GM13976 (cell line): ENCODE measurements at places on chromosomes 2 and 18.

DNA sequence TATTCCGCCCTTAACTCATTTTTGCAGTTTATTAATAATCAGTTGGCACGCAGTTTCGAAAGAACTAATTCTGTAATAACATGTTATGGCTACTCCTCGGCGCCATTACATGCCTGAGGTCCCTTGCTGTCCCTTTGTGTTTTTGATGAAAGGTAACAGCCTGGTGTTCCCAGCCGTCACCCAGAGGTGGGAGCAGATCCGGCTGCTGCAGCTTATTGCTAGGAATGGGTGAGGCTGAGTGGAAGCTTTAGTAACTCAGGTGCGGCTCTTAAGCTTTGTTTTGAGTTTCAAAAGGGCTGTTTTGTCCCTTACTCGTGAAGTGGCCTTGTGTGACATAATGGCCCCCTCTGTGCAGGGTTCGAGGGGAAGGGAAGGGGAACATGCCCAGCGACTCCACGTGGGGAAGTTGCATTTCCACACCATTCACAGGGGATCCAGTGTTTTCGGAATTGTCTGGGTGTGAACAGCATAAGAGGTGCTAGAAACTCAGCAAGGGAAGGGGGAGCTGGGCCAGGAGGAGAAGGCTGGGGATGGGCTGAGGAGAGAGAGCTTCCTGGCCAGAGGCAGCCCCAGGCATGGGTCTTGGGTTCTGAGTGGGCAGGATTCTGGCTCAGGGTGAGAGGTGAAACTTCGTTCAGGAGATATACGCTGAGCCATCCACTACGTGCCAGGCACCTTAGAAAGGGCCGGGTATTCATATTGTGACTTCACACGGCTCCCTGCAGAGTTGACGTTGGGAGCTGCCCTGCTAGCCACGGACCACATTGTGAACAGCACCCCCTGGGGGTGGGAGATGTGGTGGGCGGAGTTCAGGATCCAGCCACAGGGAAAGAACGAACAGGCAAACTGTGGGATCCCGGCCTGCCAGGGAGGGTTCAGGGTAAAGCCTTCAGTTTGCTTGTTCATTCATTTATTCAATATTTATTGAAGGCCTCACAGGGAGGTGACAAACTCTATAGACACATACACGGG lies 84.4 kb downstream of the TGOLN2 start:
- DNase-seq: no peak

DNA sequence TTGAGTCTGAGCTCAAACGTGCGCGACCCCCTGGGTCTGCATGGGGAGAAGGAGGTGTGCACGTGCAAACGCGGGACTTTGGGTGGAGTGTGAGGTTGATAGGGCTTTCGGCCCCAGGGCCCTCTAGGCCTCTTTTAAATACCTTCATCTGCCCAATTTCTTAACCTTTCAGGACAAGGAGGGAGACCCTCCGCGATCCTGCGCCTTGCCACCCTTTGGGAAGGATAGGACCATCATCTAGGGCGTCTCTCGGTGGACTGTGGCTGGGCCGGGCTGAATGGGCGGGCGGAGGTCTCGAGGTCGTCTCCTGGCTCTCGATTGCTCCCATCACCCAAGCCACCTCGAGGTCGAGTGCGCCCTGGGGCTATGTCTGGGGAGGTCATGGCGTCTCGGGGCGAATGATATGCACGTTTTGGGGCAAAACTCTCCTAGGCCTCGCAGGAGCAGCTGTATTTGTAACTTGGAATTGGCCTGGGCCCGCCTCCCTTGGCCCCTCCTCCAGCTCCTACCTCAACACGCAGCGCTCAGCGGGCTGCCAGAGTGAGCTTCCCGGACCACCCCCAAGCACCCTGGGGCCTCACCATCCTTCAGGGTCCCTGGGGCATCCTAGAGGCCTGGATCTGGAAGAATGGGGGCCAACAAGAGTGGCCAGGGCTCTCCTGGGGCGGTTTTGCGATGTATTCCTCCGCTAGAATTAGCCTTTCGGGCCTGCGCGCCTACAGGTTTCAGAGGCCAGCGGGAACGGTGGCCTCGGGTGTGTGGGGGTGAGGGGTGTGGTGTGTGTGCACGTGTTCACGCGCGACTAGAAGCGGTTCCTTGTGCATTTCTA lies 8.7 kb upstream of the SIX3 start:
- DNase-seq: peak; percentile 31

DNA sequence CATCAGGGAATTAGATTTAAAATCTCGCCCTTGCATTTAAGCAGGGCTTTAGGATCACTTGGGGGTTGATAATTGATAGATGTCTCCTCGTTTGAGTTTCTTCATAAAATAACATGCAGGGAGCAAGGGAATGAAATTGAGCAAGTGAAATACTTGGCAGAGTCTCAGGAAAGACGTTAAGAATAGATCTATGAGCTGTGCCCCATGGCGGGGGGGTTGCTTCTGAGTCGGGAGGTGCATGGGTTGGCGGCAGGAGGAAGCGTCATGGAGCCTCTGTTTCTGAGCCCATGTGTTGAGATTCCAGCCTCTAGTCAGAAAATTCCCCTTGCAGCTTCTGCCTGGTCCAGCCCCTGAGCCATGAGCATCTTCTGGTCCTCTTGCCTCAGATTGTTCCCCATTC lies 82.0 kb downstream of the APOB start:
- DNase-seq: no peak

DNA sequence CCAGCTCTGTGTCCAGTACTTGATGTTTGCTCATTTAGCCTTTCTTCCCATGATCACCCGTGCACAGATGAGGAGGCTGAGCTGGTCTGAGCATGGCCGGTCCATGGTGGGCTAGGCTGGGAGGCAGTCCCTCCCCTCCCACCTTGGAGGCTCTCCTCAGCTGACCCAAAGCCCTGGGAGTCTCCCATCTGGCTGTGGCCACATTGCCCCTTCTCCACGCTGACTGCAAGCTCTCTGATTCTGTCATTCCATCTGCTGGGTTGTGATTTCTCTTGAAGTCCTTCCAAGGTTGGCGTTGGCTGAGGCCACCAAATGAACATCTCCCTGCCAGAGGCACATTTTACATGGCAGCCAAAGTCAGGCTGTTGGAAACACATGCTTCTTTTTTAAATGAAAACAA lies 44.0 kb downstream of the ACKR3 start:
- no peak for DNase-seq

DNA sequence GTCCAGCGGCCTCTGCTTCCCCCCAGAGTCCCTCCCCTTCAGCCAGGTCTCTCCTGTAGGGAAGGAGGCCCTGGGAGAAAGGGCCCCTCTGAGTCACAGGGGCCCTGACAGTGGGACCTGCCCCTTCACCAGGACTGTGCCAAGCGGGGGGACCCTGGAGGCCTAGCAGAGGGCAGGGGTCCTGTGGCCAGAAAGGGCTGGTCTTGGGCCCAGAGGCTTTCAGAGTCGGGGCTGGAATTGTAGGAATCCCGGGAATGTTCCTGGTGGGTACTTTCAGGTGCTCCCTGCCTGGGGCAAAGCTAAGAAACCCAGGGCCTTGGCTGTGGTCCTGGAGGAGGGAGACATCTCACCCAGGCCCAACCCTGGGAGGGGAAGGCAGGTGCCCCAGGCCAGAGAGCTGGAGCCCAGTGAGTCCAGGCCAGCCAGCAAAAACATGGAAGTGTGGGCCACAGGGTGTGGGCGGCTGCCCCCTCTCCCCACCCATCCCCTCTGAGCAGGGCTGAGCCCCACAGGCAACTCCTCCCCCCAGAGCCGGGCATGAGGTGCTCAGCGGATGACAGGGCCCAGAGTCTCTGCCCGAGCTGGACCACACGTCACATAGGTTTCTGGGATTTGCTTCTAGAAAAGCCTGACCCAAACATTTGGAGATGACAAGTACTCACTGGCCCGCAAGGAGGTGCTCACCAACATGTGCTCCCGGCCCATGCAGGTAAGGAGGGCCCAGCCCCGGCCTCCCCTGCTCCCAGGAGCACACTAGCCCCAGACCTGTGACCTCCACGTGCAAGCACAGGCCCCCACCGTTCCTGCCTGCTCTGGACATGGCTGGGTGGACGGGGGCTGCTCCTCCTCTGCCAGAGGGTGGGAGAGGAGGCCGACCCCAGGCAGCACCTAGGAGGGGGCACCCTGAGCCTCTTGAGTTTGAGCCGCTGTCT lies 48.2 kb upstream of the ALPP start:
- no peak for DNase-seq

- no peak for DNase-seq
These were observed 142.6 kb upstream of the LGALSL start for GRCh38 chr2:64311191-64311910.

- DNase-seq: no peak
These were observed 15.3 kb downstream of the NMUR1 start for GRCh38 chr2:231514951-231515297.

DNA sequence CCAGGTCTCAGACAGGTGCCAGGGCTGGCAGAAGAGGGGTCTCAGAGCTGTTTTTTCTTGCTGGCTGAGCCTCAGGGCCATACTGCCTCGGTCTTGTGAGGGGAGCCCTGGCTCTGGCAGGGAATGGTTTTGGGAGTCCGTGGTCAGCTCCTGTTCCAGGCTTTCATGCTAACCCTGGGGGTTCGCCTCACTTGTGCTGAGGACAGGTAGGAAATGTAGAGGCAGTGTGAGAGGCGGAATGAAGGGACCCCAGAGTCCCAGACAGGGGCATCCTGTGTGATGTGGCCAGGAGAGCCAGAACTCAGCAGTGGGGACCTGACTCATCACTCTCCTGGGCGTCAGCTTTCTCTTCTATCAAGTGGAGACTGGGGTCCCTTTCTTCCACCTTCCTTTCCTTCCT lies 5.7 kb upstream of the CELF4 start:
- no peak for DNase-seq
